Muscle of leg (tissue), 16 donors: ENCODE measurements at places on chromosomes 6 and 20. TPM values are rescaled to one million over a fixed set of nuclear protein-coding genes. Genes with fewer than 3 reads are reported as not detected.

DNA sequence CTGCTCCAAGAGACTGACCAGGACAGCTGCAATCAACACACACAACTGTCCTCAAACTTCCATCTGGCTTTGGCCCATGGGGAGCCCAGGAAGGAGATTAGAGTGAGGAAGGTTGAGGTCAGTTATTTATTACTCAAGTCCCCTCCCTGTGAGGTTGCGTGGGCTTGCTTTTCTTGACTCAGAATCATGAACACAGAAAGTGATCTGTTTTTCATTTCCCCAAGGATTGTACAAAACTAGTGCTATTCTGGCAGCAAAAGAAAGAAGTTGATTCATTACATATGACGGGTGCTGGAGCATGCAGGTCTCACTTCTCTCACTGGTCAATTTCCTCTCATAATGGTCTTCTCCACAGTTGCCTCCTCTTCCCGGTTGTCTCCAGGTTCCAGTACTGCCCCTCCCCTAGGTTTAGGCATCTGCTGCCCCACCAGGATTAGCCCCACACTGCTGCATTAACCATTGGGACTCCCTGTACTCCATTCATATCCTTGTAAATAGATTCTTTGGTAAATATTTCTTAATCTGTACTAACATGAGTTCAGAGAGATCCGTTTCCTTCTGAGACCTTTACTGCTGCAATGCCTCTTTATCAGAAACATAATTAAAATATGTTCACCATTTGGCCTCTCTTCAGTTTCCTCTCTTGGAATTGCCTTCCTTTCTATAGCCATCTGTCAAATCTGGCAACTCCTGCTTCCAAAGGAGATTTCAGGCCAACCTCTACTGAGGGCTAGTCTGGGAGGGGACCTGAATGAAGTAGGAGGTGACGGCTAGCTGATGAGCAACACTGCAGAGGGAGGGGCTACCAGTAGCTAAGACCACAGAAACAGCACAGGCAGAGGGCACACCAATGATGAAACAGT is 888.8 kb downstream of the QKI start:
- DNase-seq, result peak; percentile 87

DNA sequence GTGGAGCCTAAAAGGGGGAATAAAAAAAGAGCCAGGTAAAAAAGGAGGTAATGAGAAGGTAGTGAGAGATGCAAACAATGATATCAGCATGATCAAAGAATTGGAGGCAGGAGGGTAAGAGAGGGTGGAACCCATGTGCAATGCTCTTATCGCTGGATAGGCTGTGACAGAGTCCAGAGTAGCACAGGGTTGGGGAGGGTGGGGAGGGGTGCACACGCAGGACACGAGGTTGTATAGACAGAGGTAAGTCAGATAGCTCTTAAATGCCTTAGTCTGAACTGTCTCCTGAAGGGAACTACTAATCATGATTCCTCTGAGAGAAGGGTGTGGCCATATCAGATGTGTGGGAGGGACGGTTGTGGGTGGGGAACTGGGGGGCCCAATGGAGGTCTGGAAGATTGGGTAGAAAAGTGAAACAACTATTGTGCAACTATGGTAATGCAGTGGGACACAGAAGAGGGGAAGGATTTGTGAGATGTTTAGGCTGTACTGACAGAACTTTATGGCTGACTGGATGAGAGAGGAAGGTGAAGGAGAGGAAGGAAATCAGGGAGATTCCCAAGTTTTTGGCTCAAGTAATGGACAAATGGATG is 354.8 kb downstream of the BTBD9 start:
- DNase-seq, result no peak

DNA sequence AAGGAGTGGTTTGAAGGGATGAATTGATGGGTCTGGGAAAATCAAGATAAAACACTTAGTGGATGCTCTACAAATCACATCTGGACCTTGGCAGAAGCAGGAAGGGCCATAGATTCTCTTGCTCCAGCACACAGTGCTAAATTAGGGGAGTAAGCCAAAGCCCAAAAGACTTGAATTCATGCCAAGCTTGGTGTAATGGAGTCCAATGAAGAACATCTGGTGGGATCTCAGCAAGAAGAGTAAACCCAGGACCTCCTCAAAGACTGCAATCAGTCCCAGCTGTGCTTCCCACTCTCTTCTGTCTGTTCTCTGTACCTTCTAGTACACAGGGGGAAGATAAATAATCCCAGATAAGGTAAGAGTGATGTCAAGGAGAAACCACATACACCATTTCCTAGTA is 683.4 kb downstream of the RNF144B start:
- DNase-seq, result peak; percentile 85

DNA sequence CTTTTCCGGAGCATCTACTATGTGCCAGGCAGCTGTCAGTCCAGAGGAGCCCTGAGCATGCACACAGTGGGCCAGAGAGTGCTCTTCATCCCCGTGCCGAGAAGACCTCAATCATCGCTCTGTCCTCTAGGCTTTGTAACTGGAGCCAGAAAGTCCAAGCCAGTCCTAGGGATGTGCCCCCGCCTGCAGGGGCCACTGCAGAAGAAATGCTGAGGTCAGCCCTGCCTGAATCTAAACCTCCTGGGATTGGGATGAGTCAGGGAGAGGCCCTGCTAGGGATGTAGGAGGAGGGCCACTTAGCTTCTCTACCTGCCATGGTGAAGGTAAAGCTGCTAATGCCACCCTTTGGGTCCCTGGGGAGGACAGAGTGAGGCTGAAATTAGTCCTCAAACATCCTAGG is 146.8 kb downstream of the CDC5L start:
- DNase-seq, result no peak

DNA sequence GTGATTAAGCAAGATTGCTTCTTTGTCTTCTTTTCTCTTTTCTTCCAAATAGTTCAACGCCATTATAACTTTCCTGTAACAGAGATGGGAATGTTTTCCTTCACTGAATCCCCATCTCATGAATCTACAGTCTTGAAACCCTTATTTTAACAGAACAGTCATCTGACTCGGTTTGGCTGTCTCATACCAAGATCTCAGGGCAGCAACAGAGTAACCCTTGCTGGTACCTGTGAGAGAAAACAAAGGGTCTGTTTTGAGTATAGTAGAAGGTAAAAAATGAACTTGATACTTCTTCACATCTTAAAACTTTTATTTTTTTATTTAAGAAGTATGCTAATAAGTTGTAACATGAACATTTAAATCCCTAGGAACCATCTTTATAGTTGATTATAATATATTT is 19.6 kb upstream of the DSE start:
- no peak for DNase-seq

DNA sequence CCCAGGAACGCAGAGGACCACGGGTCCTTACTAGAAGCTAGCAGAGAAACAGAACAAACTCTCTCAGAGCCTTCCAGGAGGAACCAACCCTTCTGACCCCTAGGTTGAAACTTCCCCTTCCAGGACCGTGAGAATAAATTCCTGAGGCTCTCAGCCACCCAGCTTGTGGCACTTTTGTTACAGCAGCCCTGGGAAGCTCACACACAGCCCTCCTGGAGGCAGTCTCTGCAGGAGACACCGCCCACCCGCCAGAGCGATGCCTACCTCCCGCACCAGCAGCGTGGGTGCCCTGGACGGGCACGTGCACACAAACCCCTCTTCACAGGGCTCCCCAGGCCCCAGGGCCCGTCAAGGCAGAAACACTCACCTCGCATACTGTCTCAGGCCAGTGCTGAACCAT is 4.2 kb downstream of the RNASET2 start:
- peak; percentile 33 for DNase-seq

- peak; percentile 27 for DNase-seq
Observed at GRCh38 chr6:34386316-34387137, 5.9 kb downstream of the NUDT3 start.

GRCh38 chr20:57478176-57478575 is 46.8 kb downstream of the CTCFL start:
- DNase-seq, result no peak

GRCh38 chr20:58583176-58583575 is 67.9 kb upstream of the STX16 start:
- peak; percentile 35 for DNase-seq

DNA sequence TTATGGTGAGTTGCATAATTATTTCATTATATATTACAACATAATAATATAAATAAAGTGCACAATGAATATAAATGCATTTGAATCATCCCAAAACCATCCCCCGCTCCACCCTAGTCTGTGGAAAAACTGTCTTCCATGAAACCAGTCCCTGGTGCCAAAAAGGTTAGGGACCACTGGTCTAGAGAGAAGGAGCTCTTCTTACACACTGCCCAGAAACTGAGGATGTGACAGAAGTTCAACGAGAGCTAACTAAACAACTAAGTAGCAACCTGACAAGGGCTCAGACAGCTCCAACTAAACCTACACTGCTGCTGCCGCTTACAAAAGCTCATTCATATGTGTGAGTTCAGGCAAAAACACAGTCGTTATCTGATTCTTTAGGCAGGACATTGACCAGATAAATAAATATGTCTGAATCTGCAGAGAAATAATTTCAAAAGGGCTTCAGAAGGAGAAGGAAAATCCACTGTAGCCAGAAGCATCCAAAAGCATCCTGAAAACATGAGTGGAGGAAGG is 125.9 kb downstream of the ATXN1 start:
- DNase-seq, result no peak

DNA sequence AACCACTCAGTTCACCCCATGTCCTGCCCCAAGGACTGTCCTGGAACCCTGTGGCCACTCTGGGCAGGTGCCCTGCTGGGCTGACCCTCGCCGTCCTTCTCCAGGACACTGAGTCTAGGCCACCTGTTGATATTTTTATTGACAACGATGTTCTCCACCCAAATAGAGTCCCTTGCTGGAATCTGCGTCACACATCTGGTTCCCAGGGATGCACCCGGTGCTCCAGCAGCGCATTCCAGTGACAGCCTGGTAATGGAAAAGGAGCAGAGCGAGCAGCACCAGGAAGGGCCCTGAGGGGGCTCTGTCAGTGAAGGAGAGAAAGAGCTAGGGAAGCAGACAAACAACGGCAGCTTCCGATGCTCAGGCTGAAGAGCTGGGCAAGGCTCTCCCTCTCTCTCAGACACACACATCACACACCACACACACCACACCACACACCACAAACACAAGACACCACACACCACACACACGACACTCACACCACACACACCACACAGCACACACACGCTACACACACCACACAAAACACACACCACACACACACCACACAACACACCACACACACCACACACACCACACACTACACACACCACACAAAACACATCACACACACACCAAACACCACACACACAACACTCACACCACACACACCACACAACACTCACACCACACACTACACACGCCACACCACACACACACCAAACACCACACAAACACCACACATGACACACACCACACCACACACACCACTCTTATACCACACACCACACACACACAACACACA is 117.9 kb upstream of the THBS2 start:
- DNase-seq, result peak; percentile 80

DNA sequence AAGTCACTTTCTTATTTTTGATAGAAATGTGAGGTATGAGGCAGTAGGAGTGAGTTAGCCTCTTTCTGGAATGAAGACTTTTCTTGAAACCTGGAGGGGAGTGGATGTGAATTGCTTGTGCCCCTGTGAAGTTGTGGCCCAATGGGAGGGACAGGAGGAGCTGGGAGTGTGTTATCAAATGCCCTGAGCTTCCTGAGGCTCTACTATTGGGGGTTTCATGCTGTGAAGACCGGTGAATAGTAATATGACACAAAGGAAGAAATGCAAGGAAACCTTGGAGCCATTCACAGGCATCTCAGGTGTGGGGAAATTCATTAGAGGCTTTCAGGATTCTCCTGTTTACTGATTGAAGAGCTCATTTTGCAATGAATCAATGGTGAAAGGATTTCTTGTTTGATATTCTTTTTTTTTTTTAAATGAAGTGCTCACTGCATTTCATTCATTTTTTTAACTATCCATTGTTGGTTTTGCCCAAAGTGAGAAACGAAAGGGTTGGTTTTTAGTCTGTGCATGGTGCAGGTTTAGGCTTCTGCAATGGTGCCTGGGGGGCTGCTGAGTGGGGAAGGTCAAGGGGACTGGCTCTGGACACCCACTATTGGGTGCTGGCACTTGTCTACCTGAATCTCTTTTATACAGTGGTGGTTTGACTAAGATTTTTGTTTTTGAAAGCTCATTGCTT is 8.2 kb downstream of the RNF144B start:
- no peak for DNase-seq

- DNase-seq, result no peak
Observed at GRCh38 chr6:107715550-107716321, 108.4 kb downstream of the SCML4 start.

- peak; percentile 74 for DNase-seq
Observed at GRCh38 chr6:111852725-111853124, 20.5 kb downstream of the FYN start.

- no peak for DNase-seq
Observed at GRCh38 chr6:112482373-112482772, 135.2 kb downstream of the RFPL4B start.

DNA sequence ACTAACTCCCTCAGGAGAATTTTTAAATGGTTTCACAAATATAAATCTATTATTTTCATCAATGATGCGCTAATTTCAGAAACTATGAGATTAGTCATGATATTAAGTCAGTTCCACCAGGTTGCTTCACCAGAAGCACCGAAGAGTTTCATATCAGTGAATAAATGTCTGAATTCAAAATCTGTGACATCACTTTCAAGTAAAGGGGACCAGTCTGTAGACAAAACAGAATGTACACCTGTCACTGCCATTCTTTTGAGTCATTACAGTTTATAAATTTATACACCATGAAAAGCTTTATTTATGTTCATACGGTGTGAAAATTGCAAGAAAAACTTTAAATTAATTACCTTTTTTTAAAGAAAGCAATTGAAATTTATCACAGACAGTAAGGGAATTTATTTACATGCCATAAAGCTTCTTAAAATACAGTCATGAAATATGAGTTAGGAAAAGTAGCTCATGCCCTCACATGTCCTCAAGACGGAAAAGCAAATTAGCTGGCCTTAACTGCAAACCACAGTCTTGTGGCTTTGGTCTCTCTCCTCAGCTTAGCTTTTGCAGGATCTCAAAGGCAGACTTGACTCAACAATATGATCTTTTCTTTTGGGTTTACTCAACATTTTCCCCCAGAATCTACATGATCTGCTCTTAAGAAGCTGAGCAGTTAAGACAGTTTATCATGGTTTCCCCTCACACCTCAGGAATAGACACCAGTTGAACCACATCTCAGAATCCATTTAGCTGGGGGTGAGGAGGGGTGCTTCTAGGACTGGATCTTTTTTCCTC is 177.7 kb upstream of the MCHR2 start:
- no peak for DNase-seq

GRCh38 chr6:100119261-100119660 is 125.2 kb upstream of the MCHR2 start:
- no peak for DNase-seq

Gene LRRC1
- 6.7 TPM for total RNA-seq

Gene SCUBE3
- 0.40 TPM for total RNA-seq

Gene SLC44A4
- 0.18 TPM for total RNA-seq

Gene SUMO4
- 2.2 TPM for total RNA-seq

Gene F13A1
- total RNA-seq, result 48.6 TPM

Gene RNF144B
- 7.1 TPM for total RNA-seq

Gene KCNG1
- total RNA-seq, result 0.44 TPM

Gene GPR6
- not detected for total RNA-seq

Gene FOXS1
- total RNA-seq, result 6.0 TPM

Gene AMD1
- 41.8 TPM for total RNA-seq

Gene AURKA
- total RNA-seq, result 9.4 TPM

Gene FOXQ1
- 0.04 TPM for total RNA-seq

Gene NRSN1
- not detected for total RNA-seq

Gene MRPL18
- total RNA-seq, result 76.2 TPM

Gene DNMT3B
- 2.9 TPM for total RNA-seq
